ENCODE measurements at places on chromosomes 1 and 21.

DNA sequence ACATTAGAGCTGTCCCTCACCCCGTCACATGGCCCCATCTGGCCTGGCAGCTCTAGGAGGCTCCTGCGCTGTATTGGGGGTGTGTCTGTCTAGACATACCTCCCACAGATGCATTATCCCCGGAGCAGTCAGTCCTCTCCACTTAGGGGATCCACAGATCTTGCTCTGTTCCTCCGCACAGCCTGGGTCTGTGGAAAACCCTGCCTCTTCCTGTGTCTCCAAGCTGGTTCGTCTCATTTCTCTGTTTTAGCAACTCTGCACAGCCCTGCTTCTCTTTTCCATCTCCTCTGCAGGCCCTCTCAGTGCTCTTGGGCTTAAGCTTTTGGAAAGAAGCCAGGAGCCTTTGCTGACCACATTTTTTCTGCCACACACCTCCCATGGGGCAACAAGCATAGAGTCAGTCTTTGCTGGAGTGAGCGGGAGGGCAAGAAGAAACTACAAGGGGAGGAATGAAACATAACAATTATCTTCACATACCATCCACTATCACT lies 241.5 kb downstream of the FOXD2 start:
- H3K27me3 ChIP-seq = no peaks in the 10 kb centered on the region
- H3K4me1 ChIP-seq = no peaks in the 10 kb centered on the region
- no peak for DNase-seq
- no peak overlapping the region for H3K27ac ChIP-seq
- no peak overlapping the region for H3K4me3 ChIP-seq

DNA sequence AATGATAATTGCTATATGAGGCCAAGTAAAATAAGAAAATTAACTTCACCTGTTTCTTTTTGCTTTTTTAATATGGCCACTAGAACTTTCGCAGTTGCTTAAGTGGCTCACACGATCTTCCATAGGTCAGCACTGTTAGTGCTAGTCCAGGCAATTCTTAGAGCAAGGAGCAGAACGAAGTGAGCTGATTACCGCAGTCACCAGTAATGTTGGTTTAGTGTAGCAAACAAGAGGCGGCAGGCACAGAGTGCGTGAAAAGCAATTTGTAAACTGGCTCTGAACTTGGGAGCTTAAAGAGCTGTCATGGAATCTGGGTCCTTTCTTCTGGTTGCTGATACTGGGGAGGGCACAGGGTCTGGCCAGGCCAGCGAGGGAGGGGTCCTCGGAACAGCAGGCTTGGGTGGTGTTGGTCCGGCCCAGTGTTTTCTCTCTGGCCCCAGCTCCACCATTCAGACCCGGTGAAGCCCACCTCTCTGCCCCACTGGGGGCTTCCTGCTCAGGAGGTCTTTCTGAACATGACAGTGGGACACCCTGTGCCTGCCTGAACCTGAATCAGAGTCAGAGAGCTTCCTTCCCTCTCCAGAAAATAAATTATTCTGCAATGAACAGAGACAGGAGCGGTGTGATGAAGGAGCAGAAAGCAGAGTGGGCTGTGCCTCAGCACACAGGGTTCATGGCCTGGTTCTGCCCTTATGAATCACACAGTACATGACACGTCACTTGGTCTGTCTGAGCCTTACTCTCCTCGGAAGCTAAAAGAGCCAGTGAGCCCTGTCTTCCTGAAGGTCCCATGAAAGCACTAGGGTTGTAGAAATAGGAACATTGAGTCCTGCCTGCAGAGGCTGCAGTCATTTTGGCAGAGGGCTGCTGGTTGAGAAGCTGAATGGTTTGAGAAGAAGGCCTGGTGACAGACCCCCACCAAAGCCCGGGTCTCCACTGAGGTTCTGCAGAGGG lies 11.9 kb downstream of the ETS2 start:
- H3K36me3 ChIP-seq = peaks cover 92% of the 10 kb centered on the region
- no peaks in the 10 kb centered on the region for H3K27me3 ChIP-seq
- no peak overlapping the region for H3K27ac ChIP-seq
- no peak for DNase-seq
- H3K4me3 ChIP-seq = no peak overlapping the region
- H3K4me1 ChIP-seq = no peaks in the 10 kb centered on the region

DNA sequence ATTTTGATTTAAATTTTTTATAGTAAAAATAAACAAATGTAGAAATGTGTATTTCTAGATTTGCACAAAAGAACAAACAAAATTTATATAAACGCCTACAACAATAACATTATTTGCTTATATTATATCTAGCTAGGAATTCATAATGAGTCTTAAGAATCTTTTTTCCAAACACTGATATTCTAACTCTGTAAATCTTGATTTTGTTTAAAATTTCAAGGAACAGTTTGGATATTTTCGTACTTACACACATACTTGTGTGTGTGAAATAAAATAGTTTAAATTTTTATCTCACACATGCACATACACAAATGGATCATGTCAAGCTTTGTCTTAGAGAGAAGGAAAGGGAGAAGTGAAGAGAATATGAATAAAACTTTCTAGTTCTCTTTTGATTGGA lies 868.1 kb downstream of the LTN1 start:
- H3K27ac ChIP-seq = no peak overlapping the region
- no peak overlapping the region for H3K4me3 ChIP-seq
- H3K27me3 ChIP-seq = no peaks in the 10 kb centered on the region
- no peaks in the 10 kb centered on the region for H3K4me1 ChIP-seq
- DNase-seq = no peak

GRCh38 chr1:172951730-172952365 lies 98.9 kb downstream of the TNFSF18 start:
- no peaks in the 10 kb centered on the region for H3K27me3 ChIP-seq
- DNase-seq = no peak
- no peaks in the 10 kb centered on the region for H3K36me3 ChIP-seq

DNA sequence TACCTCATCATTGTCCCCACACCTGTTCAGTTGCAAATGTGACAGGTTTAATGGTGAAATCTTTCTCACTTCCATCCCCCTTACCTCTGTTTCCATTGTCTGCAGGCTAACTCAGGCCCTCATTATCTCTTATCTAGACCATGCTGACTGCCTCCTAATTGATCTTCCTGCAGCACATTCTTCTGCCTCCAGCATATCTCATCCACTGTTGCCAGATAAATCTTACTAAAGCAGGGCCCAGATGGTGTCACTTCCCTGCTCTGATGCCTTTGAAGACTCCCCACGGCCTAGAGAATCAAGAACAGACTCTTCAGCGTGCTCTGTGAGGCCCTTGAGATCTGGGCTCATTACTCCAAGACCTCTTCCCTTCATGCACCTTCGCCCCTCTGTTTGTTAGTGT lies 230.1 kb downstream of the DUSP10 start:
- no peaks in the 10 kb centered on the region for H3K27me3 ChIP-seq
- DNase-seq = no peak
- H3K27ac ChIP-seq = no peak overlapping the region

DNA sequence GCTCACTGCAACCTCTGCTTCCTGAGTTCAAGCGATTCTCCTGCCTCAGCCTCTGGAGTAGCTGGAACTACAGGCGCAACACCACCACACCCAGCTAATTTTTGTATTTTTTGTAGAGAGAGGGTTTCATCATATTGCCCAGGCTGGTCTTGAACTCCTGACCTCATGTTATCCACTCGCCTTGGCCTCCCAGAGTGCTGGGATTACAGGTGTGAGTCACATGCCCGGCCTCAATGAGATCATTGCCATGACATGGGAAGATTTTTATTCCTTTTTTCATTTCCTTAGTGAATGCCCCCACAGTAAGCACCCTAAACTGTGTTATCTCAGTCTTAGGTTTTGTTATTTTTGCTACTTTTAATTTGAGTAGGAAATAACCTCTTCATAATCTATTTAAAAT lies 977.9 kb downstream of the BRINP3 start:
- no peaks in the 10 kb centered on the region for H3K36me3 ChIP-seq
- no peak for DNase-seq
- H3K27me3 ChIP-seq = no peaks in the 10 kb centered on the region

GRCh38 chr1:67582625-67583461 lies 102.2 kb upstream of the GADD45A start:
- H3K27me3 ChIP-seq = peaks cover 6% of the 10 kb centered on the region
- H3K27ac ChIP-seq = no peak overlapping the region
- no peaks in the 10 kb centered on the region for H3K36me3 ChIP-seq
- DNase-seq = no peak

- H3K27ac ChIP-seq = no peak overlapping the region
- H3K4me1 ChIP-seq = no peaks in the 10 kb centered on the region
These were observed 32.1 kb downstream of the HSD17B7 start for GRCh38 chr1:162822391-162823200.

DNA sequence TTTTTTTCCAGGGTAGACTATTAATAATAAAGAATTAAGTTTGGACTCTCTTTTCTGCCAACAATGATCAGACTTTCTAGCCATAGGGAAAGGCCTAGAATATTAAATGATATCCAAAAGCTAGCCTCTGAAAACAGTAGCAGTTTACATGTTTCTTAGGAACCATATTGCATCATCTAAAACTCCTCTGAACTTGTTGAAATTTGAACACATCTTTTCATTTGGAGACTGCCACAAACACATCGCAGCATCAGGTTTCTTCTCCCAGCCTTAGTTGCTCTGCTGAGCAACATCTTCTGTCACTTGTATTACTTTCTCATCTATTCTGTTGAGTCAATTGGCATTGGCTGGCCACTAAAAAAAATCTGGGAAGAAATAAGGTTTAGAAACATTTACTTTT lies 63.2 kb upstream of the GNG4 start:
- no peaks in the 10 kb centered on the region for H3K27me3 ChIP-seq
- H3K4me1 ChIP-seq = no peaks in the 10 kb centered on the region
- H3K36me3 ChIP-seq = no peaks in the 10 kb centered on the region
- no peak for DNase-seq
- no peak overlapping the region for H3K4me3 ChIP-seq

DNA sequence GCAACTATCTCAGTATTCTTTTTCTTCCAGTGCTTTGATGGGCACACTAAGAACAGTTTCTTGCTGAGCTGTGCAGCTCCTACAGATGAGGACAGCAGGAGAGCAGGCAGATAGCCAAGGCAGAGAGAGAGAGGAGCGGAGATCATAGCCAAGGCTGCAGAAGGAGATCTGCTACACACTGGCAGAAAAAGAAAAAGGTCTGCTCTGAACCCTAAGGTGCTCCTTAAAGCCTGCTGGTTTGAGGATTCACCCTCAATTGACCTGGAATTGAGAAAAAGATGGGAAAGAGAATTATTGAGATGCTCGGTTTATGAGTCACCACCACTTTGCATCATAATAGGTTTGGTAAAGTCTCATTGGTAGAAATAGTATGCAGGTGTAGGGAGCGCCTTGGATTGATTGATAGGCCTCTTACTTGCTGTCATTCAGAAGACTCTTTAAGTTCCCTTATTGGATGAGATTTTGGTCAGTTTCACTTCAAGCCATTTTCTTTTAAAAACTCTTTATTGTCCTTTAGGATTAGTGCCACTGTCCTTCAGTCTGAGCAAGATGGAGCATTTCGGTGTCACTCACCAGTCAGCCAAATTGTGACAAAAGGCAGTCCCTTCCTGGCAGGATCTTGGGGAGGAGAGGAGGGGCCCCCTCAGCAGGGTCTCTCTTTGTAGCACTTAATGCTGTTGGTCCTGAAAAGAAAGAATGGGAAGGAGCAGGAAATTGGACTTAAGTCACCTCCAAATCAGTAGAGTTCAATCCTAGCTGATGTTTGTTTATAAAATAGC lies 685.0 kb downstream of the ADGRL2 start:
- H3K27ac ChIP-seq = no peak overlapping the region
- H3K36me3 ChIP-seq = no peaks in the 10 kb centered on the region
- no peaks in the 10 kb centered on the region for H3K27me3 ChIP-seq
- no peaks in the 10 kb centered on the region for H3K4me1 ChIP-seq
- no peak for DNase-seq
- H3K4me3 ChIP-seq = no peak overlapping the region

DNA sequence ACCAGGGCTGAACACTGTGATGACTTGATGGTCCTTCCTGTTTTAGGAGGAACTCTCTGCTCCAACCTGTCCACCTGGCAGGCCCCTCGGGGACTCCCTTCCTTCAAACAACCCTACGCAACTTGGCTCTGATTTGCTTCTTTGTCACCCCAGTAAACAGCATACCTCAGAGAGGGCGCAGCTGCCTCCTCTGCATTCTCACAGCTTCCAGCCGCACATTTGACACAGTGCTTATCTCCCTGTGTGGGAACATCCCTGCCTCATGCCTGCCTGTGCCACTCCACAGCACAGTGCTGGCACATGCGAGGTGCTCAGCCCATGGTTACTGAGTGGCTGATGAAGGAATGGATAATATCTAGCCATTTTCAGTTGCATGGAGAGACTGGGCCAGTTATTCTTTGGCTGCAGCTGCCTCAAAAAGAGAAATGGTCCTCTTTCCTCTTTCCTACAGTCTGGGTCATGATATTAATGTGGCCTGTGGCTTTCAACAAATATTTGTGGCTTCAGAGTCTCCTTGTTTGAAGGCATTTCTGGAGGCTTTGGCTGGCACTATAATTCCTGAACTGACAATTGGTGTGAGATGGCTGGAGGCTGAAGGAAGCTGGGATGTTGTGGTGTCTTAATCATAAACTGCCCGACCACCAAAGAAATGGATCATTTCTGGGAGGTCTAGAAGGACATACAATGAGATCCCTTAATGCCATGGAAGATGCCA lies 77.9 kb downstream of the TENT5C start:
- H3K36me3 ChIP-seq = no peaks in the 10 kb centered on the region
- H3K4me3 ChIP-seq = no peak overlapping the region
- no peak for DNase-seq
- no peak overlapping the region for H3K27ac ChIP-seq
- no peaks in the 10 kb centered on the region for H3K4me1 ChIP-seq

DNA sequence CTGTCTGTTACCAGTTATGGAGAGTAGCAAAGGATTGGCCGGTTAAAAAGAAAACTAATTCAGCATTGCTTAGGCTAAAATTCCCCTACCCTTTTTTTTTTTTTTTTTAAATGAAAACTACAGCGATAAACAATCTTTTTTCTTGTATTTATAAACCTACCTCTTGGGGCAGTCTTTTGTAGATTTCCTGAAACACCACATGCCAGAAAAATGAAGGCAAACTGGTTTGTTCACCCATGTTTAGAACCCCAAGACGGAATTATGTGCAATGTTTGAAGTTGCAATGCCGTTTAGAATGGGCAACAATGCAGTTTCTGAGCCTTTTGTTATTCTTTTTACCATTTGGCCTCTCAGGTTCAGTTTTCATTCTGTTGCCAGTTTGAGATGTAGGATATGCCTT lies 59.1 kb downstream of the PRDM2 start:
- DNase-seq = no peak
- H3K27me3 ChIP-seq = no peaks in the 10 kb centered on the region
- no peaks in the 10 kb centered on the region for H3K36me3 ChIP-seq
- H3K4me3 ChIP-seq = no peak overlapping the region

- DNase-seq = no peak
- no peak overlapping the region for H3K4me3 ChIP-seq
- H3K27ac ChIP-seq = no peak overlapping the region
- H3K4me1 ChIP-seq = no peaks in the 10 kb centered on the region
- no peaks in the 10 kb centered on the region for H3K27me3 ChIP-seq
These were observed 76.2 kb upstream of the CXADR start for GRCh38 chr21:17436626-17437111.

- H3K27me3 ChIP-seq = no peaks in the 10 kb centered on the region
- no peaks in the 10 kb centered on the region for H3K4me1 ChIP-seq
- no peak overlapping the region for H3K4me3 ChIP-seq
- H3K36me3 ChIP-seq = no peaks in the 10 kb centered on the region
- no peak overlapping the region for H3K27ac ChIP-seq
- no peak for DNase-seq
These were observed 389.3 kb upstream of the BEND5 start for GRCh38 chr1:49166031-49166430.

- H3K27ac ChIP-seq = no peak overlapping the region
- DNase-seq = no peak
- no peak overlapping the region for H3K4me3 ChIP-seq
- H3K27me3 ChIP-seq = no peaks in the 10 kb centered on the region
- H3K36me3 ChIP-seq = no peaks in the 10 kb centered on the region
These were observed 17.7 kb upstream of the NTPCR start for GRCh38 chr1:232932486-232933425.

All from T-cell (primary cell).